ENCODE measurements at places on chromosomes 4 and X. TPM values are rescaled to one million over a fixed set of nuclear protein-coding genes. Genes with fewer than 3 reads are reported as not detected.

Gene LEF1
- total RNA-seq = not detected

Gene RUFY3
- 30.0 TPM for total RNA-seq

Gene CXorf49B
- not detected for total RNA-seq

Gene TCEAL6
- total RNA-seq = not detected

DNA sequence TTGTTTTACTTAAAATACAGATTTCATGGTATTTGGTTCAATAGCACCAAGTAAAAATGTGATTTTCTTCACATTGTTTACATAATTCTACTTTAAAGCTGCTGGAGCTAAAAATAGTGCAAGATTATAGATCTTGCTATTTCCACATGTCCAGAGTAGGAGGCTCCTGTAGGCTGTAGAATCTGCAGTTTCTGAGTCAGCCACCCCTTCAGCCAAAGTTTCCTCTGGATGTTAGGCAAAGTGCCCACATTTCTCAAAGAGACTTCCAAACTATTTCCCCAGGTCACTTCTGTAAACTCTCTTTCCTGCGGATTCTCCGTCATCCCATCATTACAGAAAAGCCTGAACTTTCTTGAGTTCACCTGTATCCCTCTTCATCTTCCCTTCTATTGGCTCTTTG, 342.5 kb upstream of the FSTL5 start:
- DNase-seq = no peak

GRCh38 chr4:113682730-113683537, 78.6 kb downstream of the CAMK2D start:
- DNase-seq = no peak

DNA sequence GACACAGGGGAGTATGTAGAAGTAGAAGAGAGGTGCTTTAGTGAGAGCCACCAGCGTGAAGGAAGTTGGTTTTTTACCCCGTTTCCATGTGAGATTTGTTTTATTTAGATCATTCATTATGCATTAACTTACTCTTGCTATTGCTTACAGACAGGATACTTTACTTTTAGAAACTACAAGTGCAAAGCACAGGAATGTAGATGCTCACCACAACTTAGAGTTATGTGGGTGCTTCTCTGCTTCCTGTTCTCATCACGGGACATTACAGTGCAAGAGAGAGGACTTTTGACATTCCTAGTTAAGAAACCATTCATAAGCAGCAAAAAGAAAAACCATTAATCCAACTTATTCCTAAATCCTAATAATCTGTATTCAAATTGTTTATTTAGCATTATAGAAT, 25.6 kb upstream of the SPANXD start:
- DNase-seq = no peak

GRCh38 chrX:130224810-130225209, 43.9 kb downstream of the ZNF280C start:
- DNase-seq = no peak

DNA sequence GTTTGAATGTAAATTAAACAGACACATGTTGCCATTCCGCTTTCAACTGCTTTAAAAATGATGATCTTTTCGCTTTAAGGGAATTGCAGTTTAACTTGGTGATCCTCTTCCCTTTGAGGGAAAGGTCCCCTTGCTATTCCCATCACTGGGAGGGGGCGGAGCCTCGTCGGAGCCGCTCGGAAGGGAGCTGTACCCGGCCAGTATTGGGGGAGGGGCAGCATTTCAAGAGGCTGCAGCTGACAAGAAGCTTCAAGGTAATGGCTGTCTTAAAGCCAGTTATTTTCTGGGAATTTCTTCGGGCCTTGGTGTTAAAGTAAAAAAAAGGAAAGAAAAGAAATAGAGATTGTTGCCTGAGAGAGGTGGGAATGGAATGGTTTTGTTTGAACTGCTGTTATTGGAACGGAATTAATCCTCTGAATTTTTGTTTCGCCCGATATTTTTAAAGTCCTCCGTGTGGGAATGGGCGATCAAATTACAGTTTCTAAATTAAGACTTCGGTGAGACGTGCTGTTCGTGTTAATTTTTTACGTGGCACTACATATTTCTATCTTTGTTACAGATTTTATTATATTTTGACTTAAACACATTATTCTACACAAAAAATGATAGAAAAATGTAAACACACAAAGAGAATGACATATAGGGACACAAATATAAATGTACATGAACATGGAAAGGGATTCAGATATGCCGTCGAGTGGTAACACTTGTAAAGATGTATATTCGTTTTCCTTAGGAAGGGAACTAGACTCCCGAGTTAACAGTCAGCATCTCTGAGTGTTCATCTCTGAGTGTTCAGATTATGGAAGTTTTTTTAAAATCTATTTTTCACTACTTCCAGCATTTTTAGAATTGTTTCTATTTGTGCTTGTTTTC, 9.2 kb downstream of the PWWP3B start:
- DNase-seq = no peak

GRCh38 chr4:108060164-108060563, 70.5 kb downstream of the HADH start:
- DNase-seq = no peak

DNA sequence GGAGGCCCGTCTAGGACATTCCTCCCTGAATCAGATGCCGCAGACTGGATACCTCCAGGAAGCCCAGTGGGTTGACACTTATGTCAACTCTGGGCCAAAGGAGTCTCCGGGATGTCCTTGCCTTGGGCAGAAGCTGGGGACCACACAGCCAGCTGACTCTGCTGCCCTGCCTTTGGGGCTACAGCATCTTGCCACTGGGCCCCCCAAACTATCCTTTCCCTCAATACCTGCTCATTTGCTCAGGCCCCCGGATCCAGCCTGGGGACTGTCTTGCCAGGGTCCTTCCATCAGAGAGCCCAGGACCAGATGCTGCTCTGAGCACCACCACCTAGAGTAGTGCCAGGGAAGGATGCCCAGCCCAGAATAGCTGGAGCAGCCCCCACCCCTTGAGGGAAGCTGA, 19.0 kb downstream of the RAB33A start:
- no peak for DNase-seq

GRCh38 chr4:97013711-97014110, 1129.6 kb downstream of the STPG2 start:
- no peak for DNase-seq

GRCh38 chr4:153471698-153472093, 5.5 kb downstream of the TMEM131L start:
- DNase-seq = no peak

DNA sequence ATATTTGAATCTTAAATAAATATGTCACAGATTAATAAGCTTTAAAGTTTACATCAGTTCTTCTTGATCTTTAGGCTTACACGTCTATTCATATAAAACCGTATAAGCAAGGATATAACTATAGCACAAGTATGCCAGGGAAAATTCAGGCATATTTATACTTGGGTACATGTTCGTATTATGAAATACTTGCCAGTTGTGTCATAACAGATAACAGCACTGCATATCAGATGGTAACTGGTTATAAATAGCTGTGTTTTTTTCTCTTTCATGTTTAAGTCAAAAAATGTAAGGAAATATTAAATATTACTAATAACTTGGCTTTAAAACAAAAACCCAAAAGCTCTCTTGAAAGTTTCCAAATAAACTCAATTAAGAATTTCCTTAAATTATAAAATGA, 17.5 kb downstream of the BRWD3 start:
- no peak for DNase-seq

DNA sequence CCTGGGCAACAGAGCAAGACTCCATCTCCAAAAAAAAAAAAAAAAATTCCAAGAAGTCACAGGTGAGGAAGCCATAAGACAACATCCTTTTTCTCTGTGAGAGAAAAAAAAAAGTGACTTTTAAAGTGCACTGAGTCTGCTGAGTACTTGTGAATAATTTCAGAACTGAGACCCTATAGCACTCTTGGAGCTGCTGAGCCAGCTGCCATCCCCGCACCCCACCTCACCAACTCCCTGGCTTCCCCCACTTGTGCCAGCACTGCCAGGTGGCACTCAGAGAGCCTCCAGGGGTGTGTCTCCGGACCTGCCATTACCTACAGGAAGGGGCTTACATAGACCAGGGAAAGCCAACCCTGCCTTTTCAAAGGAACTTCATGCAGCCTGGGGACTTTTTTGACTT, 39.2 kb upstream of the HS3ST1 start:
- no peak for DNase-seq

DNA sequence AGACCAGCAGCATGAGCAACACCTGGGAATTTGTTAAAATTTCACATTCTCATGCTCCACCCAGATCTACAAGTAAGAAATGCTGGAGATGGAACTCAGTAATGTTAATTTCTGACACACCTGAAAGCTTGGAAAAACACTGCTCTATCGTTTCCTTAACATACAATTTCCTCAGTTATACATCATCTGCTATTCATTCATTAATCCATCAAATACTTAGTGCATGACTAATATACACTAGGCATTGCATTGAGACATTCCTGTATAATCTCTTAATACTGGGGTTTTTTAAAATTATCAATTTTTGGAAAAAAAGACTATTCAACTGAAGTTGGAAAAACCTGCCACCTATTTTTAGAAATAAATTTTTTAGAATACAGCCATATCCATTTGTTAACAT, 106.1 kb downstream of the CHM start:
- no peak for DNase-seq

- no peak for DNase-seq
These were observed 193.2 kb downstream of the RASL11B start for GRCh38 chr4:53055274-53055673.

Measured in pulmonary artery endothelial cell (primary cell).